Skeletal muscle cell (primary cell): ENCODE measurements at places on chromosomes 2 and 18.

- no peak for DNase-seq
Measured at GRCh38 chr18:63342206-63342605, 22.6 kb upstream of the BCL2 start.

DNA sequence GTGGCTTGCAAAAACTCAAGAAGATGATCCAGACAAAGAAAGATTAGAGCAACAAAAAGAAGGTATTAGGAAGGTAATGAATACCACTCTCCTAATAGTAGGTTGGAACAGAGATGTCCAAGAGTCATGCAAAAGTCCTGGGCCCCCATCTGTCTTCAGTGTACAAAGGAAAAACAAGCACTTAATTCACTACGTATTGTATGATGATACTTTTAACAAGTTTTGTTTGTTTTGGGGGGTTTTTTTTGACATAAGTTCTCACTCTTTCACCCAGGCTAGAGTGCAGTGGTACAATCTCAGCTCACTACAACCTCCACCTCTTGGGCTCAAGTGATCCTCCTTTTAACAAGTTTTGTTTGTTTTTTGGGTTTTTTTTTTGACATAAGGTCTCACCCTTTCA lies 80.6 kb upstream of the RTN4 start:
- no peak for DNase-seq

- no peak for DNase-seq
Measured at GRCh38 chr2:151230627-151231140, 31.0 kb downstream of the RBM43 start.

DNA sequence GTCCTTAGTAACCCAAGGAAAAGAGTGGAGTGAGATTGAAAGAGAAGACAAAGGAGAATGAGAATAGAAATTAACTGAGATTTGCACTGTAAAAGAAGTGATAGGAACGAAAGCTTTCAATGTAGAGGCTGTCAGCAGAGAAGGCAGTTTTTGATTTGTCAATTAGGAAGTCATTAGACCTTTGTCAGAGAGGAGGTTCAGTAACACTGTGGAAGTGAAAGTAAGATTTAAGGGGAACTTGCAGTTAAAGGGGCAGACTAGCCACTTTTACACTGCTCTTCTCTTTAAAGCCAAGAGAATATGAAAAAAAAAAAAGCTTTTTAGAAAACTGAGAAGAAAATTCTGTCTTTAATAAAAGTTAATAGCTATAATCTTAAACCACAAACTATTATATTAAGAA lies 11.5 kb upstream of the KYNU start:
- DNase-seq: no peak

DNA sequence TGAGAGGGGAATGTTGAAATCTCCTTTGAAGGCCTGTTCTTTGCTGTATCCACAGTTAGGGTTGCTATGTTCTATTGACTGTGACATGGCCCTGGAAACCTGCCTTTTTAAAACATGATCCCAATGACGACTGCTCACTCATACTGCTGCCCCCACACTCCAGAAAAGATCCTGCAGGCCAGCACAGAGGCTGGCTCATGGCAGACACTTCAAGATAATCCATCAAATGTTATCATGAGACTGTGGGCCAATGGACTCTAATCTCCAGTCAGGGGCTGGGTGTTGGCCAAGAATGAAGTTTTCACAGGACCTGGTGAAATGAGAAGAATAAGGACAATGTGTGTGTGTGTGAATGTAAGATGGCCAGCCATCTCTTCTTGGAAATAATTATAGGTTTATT lies 59.0 kb upstream of the THOC1 start:
- DNase-seq: no peak

- DNase-seq: no peak
Measured at GRCh38 chr2:69950241-69950640, 11.2 kb downstream of the ASPRV1 start.

GRCh38 chr2:144477281-144477956 lies 42.5 kb downstream of the ZEB2 start:
- no peak for DNase-seq

DNA sequence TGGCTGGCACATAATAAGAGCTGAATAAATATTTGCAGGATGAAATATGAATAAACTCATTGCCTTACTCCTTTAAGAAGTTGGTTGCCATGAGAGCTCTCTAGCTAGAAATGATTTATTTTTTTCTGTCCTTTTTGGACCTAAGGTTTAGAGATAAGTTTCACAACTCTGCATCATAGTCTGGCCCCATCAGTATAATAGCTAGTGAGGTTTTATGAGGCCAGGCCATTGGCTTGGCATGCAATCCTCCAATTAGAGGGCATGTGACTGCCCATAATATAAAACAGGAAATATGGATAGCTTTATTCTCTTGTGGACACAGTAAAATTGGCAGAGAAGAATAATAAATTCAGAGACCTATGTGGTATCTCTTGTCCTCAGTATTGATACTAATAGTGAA lies 26.2 kb upstream of the INSIG2 start:
- peak; percentile 31 for DNase-seq

GRCh38 chr2:203972066-203972465 lies 35.5 kb downstream of the ICOS start:
- no peak for DNase-seq

GRCh38 chr2:26542676-26543505 lies 65.0 kb upstream of the OTOF start:
- DNase-seq: no peak

DNA sequence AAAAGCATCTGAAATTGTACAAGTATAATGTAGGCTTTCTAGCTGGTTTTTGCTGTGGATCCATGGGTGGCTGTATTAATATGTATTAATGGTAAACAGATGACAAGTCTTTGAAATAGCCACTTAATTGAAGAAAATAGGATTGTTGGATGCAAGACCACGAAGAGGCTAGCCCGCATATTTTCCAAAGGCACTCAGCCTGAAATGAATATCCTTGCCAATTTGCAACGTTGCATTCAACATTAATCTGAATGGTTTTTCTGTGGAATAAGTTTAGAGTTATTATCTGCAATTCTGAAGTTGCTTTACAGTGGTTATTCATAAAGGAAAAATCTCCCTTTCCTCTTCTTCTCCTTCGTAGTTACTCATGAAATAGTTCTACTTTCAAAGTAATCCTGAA lies 86.2 kb upstream of the SPATS2L start:
- no peak for DNase-seq

DNA sequence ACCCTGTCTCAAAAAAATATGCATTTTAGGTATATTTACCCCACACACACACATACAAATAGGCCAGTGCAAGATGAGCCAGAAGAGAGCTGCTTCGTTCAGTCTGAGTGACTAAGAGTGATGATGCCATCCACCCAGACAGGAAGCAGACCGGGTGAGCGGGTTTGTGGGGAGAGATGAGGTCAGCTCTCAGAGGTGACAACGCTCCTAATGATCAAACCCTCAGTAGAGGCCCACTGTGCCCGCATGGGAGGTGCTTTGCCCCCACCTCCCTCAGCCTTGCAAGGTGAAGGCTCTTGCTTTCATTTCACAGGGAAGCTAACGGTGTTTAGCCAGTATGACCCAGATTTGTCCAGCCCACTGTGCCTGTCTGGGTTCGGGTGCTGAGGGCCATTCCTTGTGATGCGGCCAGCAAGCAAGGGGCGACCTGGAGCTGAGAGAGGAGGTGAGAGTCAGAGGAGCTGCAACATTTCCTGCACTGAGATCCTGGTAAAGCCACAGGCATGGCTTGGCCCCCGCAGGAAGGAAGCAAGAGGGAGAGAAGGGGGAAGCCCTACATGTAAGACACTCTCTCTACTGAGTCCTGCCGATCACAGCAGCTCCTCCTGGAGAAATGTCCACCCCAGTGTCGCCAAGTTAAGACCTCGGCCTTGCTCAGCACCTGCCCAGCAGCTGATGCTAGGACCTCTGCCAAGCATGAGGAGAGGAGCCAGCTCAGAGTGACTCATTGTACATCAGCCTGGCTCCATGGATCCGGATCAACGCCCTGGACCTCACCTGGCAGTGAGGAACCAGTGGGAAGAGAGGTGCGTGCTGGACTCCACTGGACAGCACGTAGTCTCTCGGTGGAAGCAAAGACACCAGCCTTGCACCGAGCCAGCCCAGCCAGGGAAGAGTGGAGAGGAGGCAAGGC lies 37.0 kb downstream of the NIFK start:
- DNase-seq: peak; percentile 49
